D721Med (cell line): ENCODE measurements at places on chromosomes 7 and 10.

DNA sequence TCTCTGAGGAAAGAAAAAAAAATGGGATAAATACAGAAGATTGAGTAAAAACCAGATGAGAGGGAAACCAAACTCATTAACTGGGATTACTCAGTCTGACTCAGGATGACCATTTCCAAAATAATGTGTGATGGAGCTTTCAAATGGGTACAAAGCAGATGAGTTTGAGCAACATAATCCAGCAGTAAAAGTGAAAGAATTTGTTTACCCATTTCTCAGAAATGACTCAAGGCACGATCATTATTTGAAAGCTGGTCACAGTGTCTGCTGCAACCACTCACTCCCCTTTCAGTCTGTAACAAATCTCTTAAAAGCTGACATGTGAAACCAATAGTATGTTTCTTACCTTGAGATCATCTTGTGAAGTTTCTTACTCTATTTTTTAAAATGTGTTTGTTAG lies 104.7 kb upstream of the KLF14 start:
- DNase-seq: no peak

- no peak for DNase-seq
Observed at GRCh38 chr10:110360857-110361474, 56.2 kb upstream of the SMNDC1 start.

- DNase-seq: no peak
Observed at GRCh38 chr7:77450613-77451012, 34.5 kb upstream of the GSAP start.

- no peak for DNase-seq
Observed at GRCh38 chr10:11612021-11613001, 861 bp upstream of the USP6NL start.

- no peak for DNase-seq
Observed at GRCh38 chr10:405648-406047, 270.4 kb downstream of the ZMYND11 start.

DNA sequence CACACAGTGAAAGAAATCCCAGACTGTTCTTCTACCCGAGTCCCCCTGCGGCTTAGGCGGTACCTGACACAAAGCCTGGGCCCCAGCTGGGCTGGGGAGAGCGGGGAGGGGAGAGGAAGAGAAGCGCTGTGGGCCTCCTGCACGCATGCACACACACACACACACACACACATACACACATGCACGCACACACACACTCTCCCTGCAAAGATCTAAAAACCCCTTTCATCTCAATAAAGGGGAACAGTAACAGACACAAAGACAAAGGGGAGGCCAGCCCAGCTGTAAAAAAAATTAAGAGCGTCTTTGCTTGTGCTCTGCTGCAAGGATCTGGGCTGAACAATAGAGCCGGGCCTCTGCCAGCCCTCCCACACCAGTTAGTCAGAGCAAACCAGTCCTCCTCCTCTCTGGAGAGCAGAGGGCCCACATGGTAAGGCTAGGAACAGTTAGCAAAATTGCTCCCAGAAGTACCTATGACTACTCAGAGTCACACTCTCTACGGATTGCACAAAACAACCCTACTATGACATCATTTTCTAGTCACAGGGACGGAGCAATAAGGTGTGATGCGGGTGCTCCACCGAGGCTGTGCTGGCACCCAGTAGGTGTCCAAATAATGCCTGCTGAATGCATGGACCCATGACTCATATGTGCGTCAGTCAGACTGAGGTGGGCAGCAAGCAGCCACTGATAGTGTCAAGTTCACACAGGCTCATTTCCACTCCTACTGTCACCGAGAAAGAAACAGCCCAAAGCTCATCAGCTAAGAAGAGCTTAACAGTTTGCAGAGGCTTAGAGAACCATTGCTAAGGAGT lies 9.2 kb downstream of the ITPRIP start:
- no peak for DNase-seq

- DNase-seq: peak; percentile 95
Observed at GRCh38 chr7:150962553-150963399, 15.3 kb downstream of the KCNH2 start.

DNA sequence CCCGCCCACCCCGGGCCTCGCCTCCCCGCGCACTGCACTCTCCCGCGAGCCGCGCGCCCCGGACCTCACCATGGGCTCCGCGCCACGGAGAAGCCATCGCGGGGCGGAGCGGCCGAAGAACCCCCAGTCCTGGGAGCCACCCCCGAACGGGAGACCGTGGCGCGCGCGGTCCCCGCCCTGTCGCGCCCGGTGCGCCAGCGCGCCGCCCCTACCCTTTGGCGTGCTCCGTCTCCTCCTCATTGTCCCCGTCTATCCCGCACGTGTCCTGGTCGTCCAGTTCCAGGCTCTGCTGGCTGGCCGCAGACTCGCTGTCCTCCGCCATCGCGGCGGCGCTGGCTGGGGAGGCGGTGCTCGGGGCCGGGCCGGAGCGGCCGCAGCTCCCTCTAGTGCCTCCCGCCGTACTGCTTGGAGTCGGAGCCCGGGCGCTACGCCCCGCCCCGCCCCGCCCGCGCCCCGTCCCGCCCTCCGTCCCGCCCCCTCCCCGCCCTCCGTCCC lies at the start of gene NMT2:
NMT2 (minus strand) TSS at position 403 of the 495 bp plus-strand sequence; CDS start at position 322, 81 bp downstream.
- peak; percentile 66 for DNase-seq

- no peak for DNase-seq
Observed at GRCh38 chr7:155938129-155938528, 125.9 kb upstream of the SHH start.

DNA sequence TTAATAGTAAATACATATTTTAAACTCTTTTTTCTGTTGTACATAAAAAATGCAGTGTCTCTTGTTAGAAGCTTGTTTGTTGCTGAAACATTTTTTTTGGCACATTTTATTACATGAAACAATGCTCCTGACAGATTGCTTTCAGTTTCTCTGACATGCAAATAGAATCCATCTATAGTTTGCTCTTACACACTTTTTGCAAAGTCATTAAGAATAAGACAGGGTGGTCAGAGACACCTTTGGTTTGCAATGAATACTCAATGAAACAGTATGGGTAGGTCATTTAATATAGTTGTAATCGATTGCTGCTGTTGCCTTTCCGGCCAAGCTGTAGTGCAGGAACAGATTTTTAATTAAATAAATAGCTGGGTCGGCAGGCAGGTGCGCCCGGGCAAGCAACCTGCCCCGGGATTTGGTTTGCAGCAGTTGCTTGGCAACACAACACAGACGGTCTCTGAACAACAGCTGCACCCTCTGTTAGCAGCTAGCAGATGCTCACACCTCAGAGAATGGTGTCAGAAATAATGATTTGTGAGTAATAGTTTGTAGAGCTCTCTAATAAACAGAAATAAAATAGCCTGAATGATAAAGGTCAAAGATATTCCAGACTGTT lies 115.7 kb upstream of the CACNA2D1 start:
- DNase-seq: peak; percentile 16

DNA sequence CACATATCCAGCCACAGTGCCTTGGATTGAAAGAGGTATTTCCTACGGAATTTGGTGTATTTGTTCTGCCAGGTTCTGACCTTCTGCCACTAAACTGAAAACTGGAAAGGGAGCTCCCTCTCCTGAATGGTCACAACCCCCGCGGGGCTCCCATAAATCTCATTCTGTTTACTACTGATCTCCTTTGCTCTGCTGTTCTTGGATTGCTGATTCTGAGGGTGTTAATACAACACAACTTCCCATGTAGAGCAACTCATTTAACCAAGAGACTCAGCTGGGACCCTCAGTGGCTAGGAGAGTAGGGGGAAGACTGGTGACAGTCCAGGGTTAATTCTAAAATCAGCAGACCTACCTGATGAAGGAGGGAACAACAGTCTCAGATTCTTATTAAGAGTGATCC lies 662.9 kb downstream of the INHBA start:
- DNase-seq: no peak

DNA sequence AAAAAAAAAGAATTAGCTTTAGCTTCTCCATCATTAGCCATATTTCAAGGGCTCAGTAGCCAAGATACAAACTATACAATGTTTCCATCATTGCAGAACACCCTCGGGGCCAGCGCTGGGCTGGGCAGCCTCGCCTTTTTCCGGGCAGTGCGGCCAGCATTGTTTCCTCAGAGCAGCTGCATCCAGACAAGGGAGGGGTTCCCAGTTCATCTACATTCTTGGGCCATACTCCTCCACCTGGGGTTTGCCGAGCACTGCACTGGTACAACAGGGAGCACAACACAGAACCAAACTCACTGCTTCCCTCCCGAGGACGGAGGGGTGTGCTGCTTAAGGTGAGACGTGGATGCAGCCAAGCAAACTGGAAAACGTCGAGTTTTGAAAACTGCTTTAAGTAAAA lies 2.4 kb upstream of the PKD1L1 start:
- DNase-seq: no peak

DNA sequence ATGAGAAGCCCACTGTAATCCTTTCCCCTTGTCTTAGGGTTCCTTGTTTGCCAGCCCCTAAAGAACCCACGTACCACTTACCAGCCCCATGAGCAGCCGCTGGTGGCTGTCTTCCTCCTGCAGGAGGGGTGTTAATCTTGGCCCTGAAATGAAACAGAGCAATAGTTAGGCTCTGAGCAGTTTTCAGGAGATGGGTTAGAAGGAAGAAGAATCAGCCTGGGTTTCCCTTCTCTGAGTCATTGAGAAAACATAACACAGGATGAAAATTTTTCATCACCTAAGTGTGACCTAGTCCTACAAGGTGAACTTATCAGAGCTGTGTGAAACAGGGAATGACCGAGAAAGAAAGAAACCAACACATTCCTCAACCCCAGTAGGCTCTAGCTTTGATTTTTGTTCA lies 90.0 kb downstream of the GSAP start:
- DNase-seq: no peak

- DNase-seq: no peak
Observed at GRCh38 chr7:151875942-151876898, 695 bp downstream of the PRKAG2 start.

- DNase-seq: peak; percentile 7
Observed at GRCh38 chr10:49744924-49745605, 17.1 kb downstream of the OGDHL start.

- DNase-seq: no peak
Observed at GRCh38 chr7:155509725-155510551, 36.4 kb downstream of the CNPY1 start.

GRCh38 chr10:102300278-102300843 lies 55.0 kb downstream of the GBF1 start:
- no peak for DNase-seq

GRCh38 chr10:57689596-57690297 lies 577.9 kb downstream of the IPMK start:
- no peak for DNase-seq

DNA sequence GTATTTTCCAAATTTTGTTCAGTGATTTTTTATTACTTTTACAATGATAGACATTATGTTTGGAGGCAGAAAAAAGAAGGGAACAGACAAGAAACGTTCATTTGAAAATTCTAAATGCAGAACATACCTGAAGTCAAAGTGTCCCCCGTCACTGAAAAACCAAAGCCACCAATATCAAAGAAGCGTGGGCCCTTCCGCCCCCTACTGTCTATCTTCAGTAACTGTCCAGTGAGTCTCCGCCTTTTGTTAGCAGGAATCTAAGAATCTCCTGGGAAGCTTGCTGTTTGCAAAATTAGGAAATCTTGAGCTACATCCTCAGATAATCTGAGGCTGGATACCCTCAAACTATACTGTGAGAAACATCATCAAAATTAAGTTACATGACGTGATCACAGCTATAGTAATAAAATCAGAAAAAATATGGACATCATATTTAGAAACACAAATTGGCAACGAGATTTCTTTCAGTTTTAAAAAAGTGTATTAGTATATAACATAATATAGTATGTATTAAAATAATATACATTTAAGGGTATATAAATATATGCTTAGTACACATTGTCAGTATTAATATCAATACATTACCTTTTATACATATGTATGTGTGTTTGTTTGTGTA lies 169.3 kb upstream of the AKR1E2 start:
- DNase-seq: no peak

DNA sequence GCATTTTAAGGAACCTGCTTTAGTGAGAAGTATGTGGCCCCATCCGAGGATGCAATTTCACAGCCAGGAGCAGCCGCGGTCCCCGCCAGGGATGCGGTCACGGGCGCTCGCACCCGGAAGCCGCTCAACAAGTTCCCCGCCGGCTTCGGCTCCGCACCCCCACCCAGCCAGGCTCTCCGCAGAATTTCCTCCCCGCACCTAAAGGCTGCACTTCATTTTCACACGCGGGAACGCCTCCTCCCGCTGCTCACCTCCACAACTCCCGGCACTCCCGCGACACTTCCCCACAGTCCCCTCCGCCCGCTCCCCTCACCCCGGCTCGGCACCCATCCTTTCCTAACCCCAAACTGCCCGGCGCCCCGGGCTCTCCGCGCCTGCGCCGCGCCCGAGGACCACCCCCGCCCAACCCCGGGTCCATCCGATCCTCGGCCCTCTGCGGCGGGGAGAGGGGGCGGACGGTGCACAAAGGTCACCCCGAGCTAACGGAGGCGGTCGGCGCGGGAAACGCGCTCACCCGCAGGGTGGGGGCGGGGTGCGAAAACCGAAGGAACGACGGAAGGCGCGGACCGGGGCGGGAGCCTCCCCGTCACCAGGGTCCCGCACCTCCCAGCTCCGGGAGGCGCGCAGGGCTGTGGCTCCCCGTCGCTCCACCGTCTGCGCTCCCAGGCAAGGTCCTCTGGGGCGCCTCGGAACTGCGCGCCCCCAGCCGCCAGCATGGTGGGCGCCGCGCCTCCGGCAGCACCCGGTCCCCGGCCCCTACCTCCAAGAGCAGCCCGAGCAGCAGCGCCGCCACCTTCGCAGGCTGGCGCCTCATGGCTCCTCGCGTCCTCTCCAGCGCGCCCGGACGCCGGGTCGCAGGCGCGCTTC lies 558 bp downstream of the VOPP1 start:
- DNase-seq: no peak

GRCh38 chr10:131871673-131872005 lies 29.2 kb upstream of the PPP2R2D start:
- DNase-seq: no peak

GRCh38 chr7:128923411-128923800 lies 12.9 kb upstream of the KCP start:
- no peak for DNase-seq

- no peak for DNase-seq
Observed at GRCh38 chr10:132016514-132016913, 34.8 kb upstream of the BNIP3 start.

GRCh38 chr7:124796771-124797170 lies 31.2 kb upstream of the GPR37 start:
- DNase-seq: no peak

GRCh38 chr7:96299496-96299895 lies 22.4 kb downstream of the SLC25A13 start:
- no peak for DNase-seq

GRCh38 chr7:142887282-142888015 lies 1.9 kb upstream of the TRPV6 start:
- DNase-seq: no peak

DNA sequence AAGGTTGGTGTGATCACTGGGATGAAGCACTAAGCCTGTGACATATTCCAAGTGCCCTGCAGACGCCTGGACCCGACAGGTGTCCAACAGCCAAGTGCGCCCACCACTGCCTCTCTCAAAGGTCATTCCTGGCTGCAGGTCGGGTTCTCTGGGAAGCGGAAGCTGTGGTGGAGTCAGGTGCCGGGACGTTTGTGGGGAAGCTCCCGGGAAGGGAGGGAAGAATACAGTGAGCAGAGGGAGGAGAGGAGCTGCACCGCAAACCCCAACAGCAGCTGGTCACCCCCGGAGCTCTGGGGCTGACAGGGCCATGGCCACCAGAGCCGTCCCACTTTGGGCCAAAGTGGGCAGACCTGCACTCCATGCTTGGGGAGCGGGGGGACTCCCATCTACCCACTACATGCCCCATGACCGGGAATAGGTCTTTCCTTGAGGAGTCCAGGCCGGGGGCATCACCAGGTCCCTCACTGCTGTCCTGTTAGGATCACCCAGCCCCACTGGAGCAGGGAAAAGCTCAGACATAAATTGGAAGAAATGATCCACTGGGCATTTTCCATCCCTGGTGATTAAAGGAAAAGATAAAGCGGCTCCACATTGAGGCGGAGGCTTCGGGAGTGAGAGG lies 84.5 kb upstream of the PPP2R2D start:
- DNase-seq: no peak

- DNase-seq: no peak
Observed at GRCh38 chr10:121696854-121697253, 98.6 kb upstream of the FGFR2 start.
